ENCODE measurements at places on chromosomes 1 and 21.

DNA sequence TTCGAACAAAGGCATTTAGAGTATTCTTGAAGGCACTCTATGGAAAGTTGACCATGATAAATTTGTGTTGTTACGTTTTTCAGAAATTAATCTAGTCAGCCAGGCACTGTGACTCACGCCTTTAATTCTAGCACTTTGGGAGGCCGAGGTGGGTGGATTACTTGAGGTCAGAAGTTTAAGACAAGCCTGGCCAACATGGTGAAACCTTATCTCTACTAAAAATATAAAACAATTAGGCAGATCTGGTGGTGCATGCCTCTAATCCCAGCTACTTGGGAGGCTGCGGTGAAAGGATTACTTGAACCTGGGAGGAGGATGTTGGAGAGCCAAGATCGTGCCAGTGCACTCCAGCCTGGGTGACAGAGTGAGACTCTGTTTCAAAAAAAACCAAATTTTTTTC lies 130.6 kb upstream of the BRINP3 start:
- DNase-seq, result no peak

DNA sequence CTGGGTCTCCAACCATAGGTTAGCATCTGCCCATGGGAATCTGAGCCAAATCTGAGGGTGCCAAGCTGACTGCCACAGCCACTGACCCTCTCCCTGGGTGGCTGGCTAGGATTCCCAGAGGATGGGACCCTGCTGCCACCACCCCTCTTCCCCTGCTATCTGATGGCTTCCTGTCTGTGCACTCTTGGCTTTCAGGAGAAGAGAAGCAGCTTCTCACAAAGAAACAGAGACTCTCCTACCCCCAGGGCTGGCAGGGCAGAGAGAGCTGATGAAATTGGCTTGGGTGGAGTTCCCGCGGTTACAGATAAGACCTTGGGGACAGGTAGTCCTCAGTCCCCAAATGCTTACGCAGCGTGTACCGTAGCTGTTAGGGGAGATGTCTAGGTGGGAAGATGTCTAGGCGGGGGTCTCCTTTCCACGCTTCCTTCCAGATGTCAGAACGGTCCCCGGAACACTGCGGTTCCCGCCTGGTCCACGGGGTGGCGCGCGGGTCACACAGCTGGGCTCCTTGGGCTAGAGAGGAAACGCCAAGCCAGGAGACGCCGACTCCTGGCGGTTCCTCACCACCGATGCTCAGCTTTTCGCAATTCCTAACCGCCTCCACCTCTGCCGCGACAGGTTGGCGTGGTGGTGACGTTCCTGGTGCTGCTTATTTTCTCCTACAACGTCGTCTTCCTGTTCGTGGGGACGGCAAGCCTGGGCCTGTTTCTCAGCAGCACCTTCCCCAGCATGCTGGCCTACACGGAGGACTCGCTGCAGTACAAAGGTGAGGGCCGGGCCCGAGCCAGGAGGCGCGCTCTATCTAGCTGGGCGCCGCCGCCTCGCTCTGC lies 40.1 kb downstream of the ELK4 start:
- DNase-seq, result peak; percentile 87

- DNase-seq, result no peak
Measured at GRCh38 chr1:41417746-41418145, 56.5 kb downstream of the FOXO6 start.

- DNase-seq, result peak; percentile 94
Measured at GRCh38 chr1:10599194-10599861, 124.6 kb downstream of the PEX14 start.

DNA sequence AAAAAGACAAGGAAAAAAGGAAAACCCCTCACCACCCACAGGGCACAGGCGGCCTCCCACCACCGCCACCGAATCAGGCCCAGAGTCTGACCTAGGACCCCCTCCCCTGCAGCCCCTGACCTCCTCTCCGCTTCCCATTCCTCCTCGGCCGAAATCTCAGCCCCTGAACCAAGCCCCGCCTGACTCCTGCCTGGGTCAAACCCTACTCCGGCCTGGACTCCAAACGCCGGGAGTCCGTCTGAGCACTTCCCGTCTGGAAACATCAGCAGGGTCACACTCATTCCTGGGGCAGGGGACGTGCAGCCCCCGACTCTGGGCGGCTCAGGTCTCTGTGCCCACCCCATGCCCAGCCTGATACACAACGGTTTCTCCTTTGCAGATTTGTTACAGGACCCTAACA lies 26.4 kb upstream of the SUMO3 start:
- no peak for DNase-seq

DNA sequence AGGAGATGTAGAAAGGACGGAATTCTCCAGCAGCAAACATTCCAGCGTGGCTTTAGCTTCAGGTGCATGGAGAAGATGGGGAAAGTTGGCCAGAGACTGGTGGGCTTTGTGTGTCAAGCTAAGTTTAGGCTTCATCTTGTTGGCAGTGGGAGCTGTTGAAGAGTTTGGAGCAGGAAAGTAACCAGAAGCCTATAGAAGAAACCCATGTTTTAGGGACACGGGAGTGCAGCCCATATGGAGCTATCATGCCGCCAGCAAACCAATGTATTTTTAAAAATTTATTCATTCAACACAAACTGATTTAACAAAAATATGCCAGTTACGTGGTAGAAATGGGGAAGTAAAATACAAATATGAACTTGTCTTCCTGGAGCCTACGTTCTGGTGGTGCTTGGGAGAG lies 53.7 kb downstream of the ACTL8 start:
- no peak for DNase-seq

DNA sequence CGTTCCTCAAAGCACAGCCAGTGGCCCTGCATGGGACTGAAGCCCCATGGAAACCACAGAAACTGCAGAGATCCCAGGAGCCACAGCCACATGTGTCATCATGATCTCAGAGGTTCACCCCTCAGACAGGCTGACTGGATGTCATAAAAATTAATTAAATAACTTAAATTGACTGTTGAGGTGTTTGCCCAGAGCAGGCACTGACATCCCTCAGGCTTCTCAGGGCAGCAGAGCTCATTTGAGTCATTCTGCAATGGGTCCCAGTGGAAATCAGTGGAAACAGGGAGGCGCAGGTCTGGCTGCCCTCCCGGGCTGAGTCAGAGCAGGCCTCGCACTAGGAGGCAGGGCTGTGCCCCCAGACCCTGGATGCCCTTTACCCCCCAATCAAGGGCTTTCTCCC lies 135.1 kb downstream of the CDC7 start:
- DNase-seq, result peak; percentile 60

GRCh38 chr1:233607252-233608119 lies 6.4 kb upstream of the KCNK1 start:
- no peak for DNase-seq

- no peak for DNase-seq
Measured at GRCh38 chr1:53580009-53580400, 120.8 kb downstream of the DMRTB1 start.
